CD4-positive, alpha-beta T cell treated with Interleukin-10 for 1 hour (primary cell): ENCODE measurements at places on chromosomes 3 and 15.

DNA sequence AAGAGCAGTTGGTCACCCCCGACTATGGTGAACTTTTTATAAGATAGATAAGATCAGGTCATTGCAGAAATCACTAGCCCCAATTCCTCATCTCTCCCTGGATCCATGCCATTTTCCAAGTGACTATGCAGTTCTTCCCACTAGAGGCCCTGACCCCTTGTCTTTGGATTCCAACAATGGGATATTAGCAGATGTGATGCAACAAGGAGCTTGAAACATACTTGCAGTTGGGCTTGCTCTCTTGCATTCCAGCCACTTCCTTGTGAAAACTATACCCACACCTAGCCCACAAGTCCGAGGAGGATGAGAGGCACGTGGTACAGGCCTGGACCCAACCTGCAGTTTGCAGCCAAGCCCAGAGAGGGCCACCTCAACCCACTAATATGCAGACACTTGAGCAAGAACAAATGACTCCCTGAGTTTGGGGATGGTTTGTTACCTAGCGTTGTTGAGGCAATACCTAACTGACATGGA, 60.6 kb downstream of the SUCLG2 start:
- peak; percentile 24 for DNase-seq

DNA sequence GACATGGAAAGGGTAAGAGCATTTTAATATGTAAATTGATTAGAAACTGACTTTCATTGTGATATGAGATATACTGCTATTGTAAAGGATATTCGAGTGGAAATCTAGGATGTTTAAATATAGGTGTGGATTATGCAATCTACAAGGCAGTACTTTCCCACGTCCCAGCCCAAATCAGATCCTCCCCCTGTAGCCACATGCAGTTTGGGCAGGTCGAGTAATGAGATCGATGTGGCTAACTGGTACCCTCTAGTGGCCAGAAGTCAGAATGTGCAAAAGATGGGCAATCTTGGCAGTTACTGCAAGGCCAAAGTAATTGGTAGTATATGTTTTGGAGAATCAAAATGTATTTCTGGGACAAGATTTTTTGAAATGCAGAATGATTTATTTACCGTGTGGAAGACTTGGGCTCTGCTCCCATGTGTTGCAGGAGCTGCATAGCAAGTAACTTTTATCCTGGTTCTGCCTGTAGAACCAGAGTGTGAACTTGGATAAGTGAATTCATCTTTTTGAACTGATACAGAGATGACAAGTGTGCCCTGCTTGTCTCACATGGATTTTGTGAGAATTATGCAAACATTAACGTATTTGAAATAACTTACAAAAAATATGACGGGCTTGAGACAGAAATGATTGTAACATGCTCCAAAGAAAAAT, 94.5 kb upstream of the ADAMTSL3 start:
- DNase-seq: peak; percentile 45

- no peak for DNase-seq
Observed at GRCh38 chr3:11464356-11464755, 179.4 kb downstream of the VGLL4 start.

DNA sequence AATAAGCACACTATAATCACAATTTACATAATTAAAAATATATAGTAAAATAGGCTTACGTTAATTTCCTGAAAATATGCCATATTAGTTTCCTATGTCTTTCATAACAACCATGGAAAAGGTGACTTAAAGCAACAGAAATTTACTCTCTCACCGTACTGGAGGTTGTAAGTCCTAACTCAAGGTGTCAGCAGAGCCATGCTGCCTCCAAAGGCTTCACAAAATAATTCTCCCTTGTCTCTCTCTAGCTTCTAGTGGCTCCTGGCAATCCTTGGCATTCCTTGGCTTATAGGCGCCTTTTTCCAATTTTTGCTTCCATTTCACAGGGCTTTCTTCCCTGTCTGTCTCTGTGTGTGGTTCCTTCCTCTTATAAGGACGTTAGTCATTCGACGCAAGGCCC, 7.6 kb downstream of the SI start:
- DNase-seq: no peak

- no peak for DNase-seq
Observed at GRCh38 chr3:101838691-101839090, 10.6 kb upstream of the NFKBIZ start.

DNA sequence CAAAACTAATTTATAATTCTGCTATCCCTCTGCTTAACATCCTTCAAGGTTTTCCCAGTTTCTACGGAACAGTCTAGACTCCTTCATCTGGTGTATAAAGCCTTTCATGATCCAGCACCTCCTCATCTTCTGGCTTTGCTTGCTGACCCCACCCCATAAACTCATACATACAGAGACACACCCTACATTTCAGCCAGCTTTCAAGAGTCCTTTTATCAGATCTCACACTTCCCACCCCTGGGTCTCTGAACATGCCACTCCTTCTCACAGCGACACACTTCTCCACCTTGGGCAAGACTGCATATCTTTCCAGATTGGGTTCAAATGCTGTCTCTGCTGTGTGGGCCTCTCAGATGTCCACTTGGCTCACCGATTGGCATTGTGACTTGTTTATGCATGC, 166.8 kb upstream of the LPP start:
- no peak for DNase-seq

- no peak for DNase-seq
Observed at GRCh38 chr15:25875566-25875965, 12.4 kb upstream of the ATP10A start.

DNA sequence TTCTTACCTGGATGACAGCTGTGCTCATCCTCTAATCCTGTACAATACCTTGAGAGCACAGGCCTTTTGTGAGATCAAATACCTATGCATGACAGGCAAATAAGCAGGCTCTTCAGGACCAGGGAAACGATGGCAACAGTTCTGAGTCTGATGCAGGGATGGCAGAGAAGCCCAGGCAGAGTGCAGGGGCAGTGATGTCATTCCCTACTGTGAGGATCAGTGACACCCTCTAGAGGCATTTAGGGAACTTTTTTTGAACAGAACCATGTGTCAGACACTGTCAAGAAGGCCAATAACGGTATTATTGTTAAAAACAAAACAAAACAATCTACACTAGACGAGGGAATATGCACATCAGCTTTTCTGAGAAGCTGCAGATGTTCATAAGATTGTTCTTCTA, 314.8 kb upstream of the CTDSPL start:
- DNase-seq: no peak

DNA sequence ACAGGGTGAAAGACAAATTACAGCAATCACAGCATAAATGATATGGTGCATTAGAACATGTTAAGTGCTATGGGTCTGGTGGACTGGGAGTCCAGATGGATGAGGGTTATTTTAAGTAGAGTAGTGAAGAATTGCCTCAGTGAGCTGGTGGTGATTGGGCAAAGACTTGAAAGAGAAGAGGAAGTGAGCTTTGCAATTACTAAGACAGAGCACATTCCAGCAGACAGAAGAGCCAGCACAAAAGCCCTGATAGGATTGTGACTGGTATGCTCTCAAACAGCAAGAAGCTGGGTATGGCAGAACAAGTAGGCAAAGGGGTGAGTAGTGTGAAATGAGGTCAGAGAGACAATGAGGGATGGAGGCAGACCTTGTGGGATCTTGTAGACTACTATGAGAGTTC, 2.1 kb upstream of the ACKR4 start:
- DNase-seq: no peak

DNA sequence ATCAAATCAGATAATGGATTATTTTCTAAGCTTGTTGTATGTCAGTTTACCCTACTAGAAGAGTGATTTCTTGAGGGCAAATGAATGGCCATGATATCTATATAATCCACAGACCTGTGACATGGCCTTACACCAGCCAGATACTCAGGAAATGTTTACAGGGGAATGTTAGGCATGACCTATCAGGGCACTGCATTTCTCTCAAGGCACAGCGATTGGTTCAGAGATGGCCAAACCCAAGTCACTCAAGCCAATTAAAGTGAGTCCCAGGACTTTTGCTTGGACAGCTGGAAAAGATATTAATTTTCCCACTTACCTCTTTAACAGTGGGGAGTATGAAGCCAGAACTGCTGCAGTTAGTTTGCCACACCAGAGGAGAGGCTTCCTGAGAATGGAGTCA, 28.7 kb upstream of the GATA2 start:
- DNase-seq: no peak

- no peak for DNase-seq
Observed at GRCh38 chr15:48566668-48567067, 78.8 kb downstream of the FBN1 start.

DNA sequence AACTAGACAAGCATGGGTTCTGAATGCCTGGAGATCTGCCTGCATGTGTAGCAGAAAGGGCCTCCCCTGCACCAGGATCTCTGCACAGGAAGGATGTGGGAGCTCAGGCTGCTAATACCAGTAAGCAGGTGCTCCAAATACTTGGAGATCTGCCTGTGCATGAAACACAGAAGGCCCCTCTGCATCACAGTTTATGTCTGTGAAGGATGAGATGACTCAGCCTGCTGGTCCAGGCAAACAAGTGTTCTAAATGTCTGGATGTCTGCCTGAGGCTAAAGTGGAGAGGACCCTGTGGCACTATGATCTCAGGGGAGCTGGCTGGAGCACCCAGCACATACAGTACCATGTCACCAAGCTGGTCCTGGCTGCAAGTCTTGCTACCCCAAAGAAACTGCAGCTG, 678.8 kb downstream of the MCTP2 start:
- DNase-seq: no peak

- peak; percentile 45 for DNase-seq
Observed at GRCh38 chr15:35078221-35078915, 6.7 kb downstream of the NANOGP8 start.
